Activated CD8-positive, alpha-beta memory T cell treated with anti-CD3 and anti-CD28 coated beads for 48 hours (primary cell): ENCODE measurements at places on chromosomes 5 and 9.

DNA sequence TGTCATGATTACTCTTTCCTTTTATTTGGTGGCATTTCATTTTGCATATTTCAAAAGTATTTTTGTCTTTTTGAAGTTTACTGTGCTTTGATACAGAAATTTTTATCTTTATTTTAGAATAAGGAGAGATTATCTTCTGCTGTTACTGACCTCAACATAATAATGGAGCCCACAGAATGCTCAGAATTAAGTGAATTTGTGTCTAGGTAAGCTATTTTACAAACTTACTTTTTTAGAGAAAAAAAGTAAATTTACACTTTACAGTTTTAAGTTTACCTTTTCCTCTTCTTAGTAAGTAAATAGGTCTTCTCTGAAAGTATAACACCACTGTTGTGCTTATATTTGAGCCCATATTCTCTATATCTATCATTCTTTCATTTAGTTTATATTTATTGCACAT is 19.8 kb downstream of the CENPP start:
- DNase-seq: no peak

DNA sequence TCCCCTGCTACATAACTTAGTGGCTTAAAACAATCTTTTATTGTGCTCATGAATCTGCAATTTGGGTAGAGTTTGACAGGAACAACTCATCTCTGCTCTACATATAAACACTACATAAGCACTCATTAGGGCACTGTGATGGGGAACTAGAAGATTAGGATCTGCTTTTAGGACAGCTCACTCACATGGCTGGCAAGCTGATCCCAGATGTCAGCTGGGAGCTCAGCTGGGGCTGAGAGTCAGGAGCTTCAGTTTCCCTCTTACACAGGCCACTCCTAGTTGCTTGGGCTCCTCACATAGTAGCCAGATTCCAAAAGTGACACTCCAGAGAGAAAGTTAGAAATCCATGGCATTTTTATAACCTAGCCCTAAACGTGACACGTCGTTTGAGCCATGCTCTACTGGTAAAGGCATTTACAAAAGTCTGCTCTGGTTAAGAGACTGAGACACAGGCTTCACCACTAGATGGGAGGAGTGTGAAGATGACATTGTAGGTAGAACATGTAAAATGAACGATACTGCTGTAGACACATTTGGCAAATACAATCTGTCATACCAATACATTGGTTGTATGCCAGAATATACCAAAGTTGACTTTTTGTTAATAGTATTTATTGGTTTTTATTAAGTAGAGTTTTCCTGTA is 23.6 kb downstream of the SCAI start:
- DNase-seq: no peak

- DNase-seq: no peak
Measured at GRCh38 chr9:91724609-91725505, 225.2 kb downstream of the ROR2 start.

DNA sequence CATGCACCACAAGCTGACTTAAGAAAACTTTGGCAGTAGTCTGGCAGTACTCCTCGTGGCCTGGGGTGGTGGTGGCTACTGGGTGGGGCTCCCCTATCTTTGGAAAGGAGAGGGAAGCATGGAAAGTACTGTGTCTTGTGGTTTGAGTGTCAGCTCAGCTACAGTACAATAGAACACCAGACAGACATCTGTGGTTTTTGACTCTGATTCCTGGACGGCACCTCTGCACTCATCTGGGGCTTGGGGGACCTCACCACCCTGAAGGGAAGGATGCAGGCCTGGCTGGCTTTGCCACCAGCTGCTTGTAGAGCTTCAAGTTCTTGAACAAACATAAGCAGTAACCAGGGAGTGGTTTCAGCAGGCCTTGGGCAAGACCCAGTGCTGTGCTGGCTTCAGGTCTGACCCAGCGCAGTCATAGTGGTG is 40.6 kb downstream of the TNFSF8 start:
- DNase-seq: no peak

DNA sequence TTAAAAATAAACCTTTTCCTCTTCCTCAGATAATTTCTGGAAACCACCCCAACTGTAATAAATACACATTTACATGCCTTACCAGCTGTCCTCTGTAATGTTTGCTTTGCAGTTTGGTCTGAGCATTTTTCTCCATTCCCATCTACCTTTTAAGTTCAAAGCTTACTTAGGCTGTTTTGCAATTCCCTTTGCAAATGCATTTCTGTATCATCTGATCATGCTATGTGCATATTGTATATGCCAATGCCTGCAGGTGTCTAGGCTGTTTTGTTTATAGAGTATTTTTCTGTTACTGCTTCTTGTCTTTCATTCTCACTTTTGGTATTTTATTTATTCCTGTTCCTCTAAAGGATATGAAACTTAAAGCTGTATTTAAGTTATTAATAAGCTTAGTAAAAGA is 86.3 kb downstream of the SLC44A1 start:
- DNase-seq: no peak

GRCh38 chr9:99070681-99071080 is 34.2 kb upstream of the TGFBR1 start:
- DNase-seq: no peak

- no peak for DNase-seq
Measured at GRCh38 chr5:61280761-61281427, 51.2 kb upstream of the ZSWIM6 start.

- DNase-seq: no peak
Measured at GRCh38 chr5:56717253-56717987, 97.9 kb upstream of the MAP3K1 start.

DNA sequence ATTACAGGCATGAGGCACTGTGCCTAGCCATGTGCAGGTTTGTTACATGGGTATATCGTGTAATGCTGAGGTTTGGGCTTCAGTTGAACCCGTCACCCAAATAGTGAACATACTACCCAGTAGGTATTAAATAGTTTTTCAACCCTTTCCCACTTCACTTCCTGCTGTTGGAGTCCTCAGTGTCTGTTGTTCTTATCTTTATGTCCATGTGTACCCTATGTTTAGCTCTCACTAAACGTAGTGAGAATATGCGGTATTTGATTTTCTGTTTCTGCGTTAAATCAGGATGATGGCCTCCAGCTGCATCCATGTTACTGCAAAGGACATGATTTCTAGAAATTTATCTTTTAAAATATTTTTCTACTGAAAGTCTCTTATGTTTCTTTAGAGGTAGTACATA is 17.8 kb downstream of the MTREX start:
- no peak for DNase-seq

DNA sequence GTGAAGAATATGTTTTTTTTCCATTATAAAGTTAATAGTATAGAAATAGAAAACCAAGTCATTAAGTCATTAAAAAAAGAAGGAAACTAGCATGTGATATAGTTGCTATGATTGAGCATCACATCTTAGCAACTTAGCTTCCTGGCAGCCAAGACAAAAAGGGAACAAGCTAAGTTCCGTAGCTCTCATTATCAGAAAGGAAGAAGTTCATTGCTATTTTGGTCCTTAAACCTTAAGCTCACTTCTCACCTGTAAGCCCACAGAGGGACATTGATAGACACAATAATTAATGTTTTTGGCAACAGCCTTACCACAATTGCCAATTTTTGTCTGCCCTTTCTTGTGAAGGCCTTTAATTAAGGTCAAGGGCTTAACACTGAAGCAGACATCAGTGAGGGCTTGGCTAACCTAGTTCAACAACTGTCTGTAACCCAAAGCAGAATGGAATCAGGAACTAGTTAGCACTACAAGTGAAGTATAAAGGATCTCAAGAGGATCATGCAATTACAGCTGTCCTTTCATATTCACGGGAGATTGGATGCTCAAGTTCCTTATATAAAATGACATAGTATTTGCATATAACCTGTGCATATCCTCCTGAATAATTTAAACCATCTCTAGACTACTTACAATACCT is 24.0 kb upstream of the KLF4 start:
- DNase-seq: no peak

DNA sequence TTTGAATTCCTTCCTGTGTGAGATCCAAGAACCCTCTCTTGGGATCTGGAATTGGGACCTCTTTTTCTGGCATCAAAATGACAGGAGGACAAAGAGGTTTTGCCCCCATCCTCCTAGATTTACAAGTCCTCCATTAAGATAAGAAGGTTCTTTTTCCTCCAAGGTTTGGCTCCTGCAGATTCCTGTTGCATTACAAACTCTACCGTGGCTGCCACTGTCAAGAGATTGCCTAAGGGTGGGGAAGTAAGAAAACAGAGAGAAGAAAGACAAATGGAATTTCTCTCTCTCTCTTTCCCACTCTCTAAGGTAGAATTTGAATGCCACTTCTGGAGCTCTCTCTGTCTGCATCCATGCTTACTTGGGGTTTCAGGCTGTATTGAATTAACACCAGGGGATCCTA is 12.0 kb upstream of the SVEP1 start:
- no peak for DNase-seq

DNA sequence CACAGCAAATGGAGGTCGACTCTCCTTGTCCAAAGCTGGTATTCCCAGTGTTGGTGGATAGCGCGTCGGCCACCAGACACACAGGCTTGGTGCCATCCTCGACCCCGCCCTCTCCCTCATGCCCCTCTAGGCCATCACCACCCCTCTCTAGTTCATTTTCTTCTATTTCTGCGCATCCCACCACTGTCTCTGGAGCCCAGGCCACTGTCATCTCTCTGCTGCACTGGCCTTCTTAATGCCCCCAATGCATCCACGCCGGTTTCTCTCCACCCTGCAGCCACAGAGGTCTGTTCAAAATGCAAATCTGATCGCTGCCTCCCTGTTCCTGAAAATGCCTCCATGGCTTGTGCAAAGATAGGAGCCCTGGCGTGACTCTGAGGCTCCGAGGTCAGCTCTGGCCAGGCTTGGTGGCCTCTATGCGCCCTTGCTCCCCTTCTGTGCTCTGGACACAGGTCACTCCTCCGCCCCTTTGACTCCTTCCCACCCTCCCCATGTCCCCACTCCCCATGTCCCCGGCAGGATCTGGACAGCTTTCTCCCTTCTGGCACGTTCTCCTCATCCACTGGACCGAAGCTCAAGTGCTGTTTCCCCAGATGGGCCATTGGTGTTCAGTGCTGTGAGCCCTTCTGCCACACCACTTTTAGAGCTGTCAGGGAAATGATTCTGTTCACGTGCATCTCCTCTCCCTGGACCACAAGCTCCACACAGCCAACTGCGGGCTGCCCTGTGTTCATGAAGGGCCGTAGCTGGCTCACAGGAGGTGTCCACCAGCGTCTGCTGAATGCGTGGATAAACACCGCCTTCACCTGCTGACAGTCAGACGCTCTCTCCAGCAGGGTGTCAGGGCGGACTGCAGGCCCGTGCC is 59.5 kb upstream of the RNF130 start:
- no peak for DNase-seq
